ENCODE measurements at places on chromosomes 3 and 15.

DNA sequence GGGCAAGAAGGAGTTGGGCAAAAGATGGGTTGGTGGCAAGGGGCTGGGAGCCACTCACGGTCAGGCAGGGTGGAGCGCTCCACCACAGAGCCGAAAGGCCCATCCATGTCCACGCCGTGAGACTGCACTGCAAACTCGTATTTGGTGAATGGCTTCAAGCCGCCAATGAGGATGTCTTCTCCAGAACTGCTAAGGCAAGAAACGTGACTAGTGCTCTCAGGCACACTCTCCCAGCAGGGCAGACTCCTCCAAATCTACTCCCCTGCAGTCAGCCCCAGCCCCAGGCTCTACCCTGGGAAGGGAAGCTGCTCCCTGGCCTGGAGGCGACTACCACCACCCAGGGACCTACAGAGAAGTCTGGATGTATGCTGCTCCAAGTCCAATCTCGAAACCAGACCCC is 11.4 kb upstream of the IGDCC3 start:
- no peak for DNase-seq

DNA sequence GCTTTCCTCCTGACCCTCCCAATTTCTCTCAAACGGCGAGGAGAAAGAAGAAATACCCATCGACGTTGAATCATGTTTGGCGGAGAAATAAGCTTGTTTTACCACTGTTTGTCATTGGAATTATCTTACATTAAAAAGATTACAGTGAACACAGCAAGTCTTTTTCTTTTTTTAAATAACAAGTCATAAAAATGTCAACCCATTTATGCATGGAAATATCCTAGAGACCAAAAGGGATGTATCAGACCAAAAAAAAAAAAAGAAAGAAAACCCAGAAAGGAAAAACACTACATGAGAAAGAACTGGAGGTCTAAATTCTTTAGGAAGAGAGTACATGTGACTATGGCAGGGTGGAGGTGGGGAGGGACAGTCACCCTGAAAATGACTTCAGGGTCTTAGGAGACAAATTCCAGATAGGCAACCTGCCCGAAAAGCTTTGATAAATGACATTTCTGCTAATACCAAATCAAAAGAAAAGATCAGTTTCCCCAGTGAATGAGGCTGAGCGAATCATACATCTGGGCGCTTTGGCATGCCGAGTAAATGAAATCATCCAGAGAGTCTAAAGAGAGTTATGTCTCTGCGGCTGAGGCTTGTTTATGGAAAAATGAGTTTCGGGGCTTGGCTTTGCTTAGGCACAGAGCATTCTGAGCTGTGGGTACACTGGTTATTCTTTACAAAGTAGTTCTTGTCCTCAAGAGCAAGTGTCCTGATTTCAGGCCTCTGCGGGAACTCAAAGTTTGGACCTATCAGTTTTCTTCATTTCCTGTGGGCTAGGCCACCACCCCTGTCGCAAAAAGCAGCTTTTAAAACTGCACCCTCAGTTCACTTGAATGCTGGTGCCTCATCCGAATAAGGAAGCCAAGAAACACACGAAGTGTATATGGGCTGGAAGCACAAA is 110.1 kb upstream of the TGFBR2 start:
- no peak for DNase-seq

DNA sequence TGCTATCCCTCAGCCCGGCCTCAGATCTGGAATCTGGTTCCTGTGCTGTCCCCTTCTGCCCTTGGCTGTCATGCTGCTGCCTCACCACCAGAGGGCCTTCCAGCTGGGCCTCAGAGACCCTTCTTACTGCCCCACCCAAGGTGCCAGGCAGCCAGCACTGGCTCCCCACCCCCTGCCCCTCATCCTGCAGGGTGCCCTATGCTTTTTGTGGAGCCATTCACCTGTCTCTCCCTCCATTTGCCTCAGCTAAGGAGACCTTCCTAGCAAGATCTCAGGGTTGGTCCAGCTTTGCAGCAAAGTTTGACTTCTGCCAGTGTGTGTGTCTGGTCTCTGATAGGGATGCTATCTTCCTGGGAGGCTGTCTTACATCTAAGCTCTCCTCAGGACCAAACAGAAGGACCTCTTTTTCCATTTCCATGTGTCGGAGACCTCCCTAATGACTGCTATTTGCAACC is 1.9 kb upstream of the VWA5B2 start:
- peak; percentile 72 for DNase-seq

DNA sequence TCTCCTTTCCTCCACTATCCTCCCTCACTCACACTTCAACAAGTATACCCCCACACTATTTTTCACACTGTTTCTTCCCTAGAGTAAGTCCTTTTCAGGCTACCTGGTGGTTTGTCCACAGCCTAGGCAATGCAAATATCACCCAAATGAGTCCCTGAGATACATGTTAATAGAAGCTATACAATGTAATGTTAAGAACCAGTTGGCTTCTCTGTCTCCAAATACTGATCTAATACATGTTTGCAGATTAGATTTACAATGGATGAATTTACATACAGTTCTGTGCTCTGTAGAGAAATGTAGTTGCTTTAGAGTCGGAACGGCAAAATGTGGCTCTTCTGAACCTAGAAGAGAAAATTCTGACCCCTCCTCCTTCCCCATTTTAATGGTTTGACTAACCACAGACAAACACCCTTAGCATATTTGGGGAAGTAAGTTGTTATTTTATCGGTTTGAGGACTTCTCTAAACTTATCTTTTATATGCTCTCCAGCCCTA is 63.6 kb upstream of the MBNL1 start:
- DNase-seq = no peak

DNA sequence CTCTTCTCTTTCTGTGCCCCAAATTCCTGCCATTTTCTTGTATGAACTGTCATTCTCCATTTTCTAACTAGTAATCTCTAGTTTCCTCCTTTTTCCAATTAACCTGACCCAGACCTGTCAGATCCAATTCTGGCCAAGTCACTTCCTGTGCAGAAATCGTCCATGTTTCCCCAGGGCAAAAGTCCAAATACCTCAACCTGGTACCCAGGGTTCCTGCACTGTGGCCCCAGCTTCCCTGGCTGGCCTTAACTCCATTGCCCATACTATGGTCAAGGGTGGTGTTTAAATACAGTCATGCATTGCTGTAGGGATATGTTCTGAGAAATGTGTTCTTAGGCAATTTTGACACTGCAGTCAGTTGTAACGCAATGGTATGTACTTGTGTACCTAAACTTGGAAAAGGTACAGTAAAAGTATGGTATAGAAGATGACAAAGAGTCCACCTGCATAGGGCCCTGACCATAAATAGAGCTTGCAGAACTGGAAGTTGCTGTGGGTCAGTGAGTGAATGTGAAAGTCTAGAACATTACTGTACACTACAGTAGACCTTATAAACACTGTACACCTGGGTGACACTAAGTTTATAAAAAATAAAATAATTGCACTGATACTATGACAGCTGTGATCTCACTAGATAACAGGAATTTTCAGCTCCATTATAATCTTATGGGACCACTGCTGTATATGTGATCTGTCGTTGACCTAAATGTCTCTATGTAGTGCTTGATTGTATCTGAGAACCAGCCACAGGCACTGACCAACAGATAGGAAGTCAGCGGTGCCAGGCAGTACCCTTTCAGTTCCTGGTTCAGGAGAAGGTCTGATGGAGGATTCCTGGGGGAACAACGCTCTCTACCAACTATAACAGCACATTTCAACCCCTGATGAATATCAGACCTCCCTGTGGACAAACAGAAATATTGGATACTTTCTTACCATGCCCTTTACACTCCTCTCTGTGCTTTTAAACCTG is 336.1 kb upstream of the PROK2 start:
- DNase-seq = no peak

DNA sequence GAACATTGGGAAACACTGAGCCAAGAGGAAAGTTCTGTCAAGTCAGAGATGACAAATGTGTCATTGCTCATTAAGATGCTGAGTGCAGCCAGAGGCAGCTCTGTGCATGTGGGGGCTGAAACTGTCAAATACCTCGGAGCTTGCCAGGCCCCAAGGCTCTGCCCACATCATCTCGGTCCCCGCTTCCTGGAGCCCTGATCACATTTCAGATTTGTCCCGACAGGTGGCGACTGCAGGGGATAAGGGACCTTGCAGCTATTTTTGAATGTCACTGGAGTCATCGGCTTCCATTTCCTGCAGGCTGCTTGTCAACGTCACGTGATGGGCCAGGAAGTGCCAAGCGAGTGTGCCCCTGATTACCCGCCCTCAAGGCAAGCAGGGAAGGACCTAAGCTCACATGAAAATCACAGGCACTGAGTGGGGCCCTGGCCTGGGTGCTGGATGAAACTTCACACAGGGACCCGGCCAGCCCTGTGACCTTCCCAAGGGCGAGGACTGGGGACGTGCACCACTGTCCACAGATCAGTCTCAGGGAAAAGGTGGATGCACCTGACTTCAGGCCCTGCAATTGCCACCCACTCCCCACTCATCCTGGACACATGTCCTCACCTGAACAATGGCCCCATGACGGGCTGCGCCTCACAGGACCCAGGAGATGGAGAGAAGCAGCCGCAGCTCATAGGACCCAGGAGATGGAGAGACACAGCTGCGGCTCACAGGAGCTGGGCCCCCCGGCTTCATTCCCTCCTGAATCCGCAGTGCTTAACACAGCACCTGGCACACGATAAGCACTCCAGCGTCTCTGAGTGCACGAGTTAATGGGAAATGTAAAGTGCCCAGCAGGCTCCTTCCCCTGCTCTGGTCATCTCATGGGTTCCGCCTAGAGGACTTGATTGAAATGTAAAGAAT is 73.4 kb downstream of the NUP210 start:
- DNase-seq = no peak

DNA sequence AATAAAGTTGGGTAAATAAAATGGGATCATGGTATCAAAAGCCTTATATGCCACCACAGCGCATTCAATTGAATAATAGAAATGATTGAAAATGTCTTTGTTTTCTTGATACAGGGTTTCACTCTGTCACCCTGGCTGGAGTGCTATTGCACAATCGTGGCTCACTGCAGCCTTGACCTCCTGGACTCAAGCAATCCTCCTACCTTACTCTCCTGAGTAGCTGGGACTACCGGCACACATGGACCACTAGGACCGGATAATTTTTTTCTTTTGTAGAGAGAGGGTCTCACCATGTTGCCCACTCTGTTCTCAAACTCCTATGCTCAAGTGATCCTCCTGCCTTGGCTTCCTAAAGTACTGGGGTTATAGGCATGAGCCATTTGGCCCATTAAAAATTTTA is 33.8 kb upstream of the BBX start:
- DNase-seq = no peak

GRCh38 chr3:77427528-77427927 is 387.6 kb downstream of the ROBO2 start:
- peak; percentile 83 for DNase-seq

All from NCI-H69 (cell line).